Foreskin fibroblast (primary cell): ENCODE measurements at places on chromosomes 11 and 22.

DNA sequence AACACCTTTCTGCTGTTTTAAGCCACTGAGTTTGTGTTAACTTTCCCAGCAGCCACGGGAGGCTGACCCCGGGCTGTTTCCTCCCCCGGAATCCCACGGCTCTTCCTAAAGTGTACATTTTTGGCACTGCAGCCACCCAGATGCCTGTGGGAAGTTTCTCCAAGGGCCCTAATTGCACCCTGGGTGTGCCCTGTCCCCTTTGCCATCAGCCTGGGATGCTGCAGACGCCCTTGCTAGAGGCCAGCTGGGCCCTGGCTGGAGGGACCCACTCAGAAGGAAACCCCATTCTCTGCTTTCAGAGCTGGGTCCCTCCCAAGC, 883.3 kb downstream of the BRD1 start:
- no peak for DNase-seq

DNA sequence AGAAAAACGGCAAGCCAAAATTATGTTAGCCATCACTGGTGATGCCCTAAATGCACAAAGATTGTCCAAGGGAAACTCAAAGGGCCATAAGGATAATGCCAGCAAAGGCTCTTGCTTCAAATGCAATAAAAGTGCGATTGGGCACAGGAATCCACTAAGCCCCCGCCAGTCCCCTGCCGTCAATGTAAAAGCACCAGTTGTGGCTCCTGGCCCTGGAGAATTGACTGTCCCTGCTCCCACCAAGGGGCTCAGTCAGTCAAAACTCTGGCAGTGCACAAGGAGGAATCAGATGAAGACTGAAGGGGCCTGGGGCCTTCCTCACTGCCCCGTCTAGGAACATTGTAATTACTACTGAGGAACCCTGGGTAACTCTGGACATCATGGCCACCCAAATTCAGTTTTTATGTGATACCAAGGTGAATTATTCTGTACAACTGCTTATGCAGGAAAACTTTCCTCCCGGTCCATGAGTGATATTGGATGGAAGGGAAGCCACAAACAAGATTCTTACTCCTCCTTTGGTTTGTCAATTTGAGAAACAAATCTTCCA, 85.6 kb downstream of the PIWIL4 start:
- DNase-seq = no peak

- no peak for DNase-seq
Measured at GRCh38 chr22:32185821-32186220, 19.1 kb downstream of the RFPL2 start.

DNA sequence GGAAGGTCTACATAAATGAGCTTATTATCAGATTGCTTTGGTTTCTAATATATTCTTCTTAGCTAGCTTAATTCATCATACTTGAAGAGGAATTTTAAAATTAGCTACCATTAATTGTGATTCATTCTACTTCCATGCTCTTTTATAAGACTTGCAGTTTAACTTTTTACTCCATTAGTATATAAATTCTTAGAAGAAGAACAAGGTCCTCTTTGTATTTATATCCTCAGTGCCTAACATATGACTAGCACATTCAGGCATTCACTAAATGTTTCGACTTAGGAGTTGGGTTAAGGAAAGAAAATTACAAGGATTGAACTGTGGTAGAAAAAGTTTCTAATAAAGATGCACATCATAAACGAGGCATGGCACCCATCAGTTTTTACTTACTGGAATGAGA, 1135.5 kb downstream of the JRKL start:
- DNase-seq = no peak
